ENCODE measurements at places on chromosomes 1 and 21.

DNA sequence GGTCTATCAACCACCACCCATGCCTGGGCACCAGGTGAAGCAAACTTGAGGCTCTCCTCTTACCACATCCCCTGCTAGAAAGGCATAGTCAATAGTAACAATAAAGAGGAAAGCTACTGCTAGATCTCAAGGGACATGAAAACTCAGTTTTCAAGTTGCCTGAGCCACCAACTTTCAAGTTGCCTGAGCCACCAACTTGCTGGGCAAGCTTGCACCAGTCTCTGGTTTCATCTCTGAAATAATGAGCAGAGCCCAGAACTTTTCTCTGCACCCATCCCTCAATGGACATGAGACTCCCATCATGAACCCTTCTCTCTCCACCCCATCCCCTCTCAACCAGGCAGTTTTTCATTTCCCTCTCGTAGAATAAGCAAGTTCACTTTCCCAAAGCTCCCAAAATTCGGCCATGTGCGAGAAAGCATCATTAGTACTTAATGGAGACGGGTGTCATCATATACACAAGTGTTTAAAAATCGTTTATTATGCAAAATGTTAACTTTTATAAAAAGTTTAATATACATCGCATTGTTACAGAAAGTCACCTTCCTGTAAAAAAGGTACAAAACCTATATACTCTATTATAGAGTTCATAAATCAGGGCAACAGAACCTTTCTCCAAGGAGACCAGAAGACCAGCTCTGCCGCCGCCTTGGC is 1.7 kb downstream of the ID3 start:
- no peak for DNase-seq

GRCh38 chr1:67004176-67004575 is 49.8 kb downstream of the SLC35D1 start:
- no peak for DNase-seq

DNA sequence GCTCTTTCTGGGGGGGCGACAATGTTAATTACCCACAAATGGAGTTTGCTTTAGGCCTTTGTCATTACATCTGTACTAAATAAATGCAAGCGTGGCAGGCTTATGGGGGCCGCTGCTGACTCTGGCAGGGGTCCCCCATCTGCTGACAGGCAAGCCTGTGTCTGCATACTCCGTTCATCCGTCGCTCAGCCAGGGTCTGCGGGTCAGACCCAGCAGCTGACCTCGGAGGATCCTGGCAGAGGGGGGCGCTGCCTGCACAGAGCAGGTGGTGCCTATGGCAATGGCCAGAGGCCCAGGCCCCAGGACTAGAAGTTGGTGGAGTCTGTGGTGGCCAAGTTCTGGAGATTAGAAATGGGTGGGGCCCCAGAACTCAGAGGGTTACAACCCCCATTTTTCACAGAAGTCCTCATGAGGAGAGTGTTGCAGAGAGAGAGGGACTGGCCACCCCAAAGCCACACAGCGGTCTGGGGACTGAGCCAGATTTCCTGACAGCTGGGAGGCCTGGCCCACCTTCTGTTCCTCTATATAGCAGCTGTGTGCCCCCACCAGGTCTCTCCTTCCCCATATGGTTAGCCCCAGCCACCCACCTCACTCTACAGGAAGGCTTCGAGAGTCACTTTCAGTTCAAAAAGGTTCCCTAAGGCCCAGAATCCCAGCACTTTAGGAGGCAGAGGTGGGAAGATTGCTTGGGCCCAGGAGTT is 31.0 kb downstream of the TTC39A start:
- no peak for DNase-seq

- no peak for DNase-seq
Observed at GRCh38 chr1:84916897-84917296, 23.9 kb upstream of the LPAR3 start.

DNA sequence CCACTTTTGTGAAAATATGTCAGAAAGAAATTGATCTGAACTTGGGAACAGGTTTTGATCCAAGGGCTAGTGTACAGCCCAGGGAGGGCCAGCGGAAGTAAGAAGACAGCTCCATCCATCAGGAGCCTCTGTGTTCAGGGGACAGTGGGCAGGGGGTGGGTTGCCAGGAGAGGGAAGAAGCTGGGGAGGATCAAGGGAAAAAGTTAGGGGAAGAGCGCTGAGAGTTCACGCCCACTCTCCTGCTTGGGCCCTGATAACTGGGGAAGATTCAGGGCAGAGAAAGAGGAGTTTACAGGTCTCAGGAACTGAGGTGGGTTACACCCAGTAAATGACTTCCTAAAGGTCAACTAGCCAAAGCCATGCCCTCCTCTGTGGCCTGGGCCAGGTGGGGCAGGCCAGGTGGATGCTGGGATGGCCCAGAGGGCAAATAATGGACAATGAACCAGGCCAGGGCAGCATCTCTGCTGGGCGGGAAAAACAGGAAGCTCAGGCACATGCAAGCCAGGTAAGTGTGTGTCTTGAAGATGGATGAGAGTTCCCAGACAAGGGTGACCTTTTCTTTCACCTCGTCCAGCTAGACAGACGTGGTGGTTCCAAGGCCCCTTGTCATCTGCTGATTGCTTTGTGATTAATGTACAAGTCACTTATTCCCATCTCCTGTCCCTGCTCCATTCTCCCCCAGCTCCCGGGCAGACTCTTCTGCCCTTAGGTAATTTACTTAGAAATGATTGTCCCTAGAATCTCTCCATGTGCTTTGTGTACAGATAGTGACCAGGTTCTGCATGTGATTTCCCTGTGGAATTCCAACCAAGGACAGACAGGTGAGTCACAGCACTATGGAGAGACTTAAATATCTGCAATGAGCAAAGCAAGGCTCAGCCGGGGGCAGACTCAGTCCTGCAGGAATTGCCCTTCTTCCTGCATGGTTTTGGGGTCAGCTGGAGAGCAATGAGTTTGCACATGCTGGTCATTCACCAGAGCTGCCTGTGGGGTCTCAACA is 57.0 kb downstream of the MDM4 start:
- DNase-seq = no peak

DNA sequence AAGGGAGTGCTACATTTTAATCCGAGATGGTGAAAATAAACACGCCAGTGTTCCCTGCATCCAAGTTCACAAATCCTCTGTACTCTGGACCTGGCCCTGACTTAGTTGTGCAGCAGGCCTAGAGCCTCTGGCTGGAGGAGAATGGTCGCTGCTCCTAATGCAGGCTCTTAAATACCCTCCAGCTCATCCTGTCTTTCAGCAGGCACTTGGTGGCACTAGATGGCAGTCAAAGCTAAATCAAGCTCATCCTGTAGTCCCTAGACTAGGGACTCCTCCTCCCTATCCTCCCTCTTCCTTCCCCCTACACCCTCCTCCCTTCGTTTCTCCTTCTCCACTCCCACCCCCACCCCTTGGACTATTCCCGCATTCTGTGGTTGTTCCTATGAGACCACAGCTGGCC is 41.6 kb upstream of the MTR start:
- DNase-seq = no peak

DNA sequence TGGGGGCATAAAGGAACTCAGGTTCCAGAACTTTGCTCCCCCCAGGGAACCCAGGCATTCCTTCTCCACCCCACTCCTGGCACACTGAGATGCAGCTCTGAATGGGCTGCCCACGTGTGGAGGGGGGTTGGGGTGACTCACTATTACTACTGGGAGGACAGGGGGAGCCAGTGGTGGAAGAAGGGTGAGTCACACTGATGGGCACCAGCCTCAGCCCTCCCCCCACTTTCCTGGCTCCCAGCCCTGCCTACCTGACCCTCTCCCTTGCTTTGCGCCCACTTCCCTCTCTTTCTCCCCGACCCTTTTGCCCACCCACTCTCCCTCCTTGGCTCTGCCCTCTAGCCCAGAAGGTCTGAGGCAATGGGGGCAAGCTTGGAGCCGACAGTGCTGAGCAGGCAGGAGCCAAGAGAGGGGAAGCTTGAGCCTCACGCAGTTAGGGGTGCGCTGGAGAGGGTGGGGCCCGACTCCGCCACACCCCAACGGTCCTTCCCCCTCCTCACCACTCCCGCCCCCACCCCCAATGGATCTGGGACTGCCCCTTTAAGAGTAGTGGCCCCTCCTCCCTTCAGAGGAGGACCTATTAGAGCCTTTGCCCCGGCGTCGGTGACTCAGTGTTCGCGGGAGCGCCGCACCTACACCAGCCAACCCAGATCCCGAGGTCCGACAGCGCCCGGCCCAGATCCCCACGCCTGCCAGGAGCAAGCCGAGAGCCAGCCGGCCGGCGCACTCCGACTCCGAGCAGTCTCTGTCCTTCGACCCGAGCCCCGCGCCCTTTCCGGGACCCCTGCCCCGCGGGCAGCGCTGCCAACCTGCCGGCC is at the start of gene LMNA:
Gene LMNA, plus strand, starts transcription at position 611 of the 818 bp plus-strand sequence. CDS start 208 bp downstream, outside the sequence.
- DNase-seq = peak; percentile 97

DNA sequence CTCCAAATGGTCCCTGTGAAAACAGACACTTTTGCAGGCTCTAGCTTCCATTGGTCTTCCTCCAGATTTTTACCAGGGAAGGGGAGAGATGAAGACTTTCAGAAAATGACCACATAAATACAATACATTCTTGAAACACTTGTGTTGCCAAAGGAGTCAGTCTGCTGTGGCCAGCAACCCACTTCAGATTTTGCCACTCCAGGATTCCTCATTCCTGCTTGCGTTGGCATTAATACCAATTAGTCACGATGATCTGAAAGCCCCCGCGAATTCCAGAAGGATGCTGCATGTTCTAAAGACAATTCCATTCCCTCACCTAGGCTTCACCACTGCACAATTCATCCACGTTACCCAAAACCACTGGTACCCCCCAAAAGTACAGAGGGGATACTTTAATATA is 7.9 kb upstream of the BACE2 start:
- DNase-seq = no peak

DNA sequence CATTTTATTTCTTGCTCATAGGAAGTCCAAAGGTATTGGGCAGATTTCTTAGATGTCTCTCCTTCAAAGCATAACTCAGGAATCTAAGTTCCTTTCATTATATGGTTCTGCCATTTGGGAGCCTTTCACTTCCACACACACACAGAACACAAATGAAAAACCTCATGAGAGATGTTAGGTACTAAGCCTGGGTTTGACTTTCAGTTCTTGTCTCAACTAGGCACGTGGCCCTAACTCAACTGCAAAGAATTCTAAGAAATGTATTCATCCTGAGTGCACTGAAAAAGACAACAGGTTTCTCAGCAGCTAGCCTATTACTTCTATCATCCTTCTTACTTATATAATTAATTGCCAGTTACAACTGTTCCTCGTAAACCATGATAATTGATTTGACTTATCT is 190.0 kb upstream of the SAMSN1 start:
- DNase-seq = no peak

DNA sequence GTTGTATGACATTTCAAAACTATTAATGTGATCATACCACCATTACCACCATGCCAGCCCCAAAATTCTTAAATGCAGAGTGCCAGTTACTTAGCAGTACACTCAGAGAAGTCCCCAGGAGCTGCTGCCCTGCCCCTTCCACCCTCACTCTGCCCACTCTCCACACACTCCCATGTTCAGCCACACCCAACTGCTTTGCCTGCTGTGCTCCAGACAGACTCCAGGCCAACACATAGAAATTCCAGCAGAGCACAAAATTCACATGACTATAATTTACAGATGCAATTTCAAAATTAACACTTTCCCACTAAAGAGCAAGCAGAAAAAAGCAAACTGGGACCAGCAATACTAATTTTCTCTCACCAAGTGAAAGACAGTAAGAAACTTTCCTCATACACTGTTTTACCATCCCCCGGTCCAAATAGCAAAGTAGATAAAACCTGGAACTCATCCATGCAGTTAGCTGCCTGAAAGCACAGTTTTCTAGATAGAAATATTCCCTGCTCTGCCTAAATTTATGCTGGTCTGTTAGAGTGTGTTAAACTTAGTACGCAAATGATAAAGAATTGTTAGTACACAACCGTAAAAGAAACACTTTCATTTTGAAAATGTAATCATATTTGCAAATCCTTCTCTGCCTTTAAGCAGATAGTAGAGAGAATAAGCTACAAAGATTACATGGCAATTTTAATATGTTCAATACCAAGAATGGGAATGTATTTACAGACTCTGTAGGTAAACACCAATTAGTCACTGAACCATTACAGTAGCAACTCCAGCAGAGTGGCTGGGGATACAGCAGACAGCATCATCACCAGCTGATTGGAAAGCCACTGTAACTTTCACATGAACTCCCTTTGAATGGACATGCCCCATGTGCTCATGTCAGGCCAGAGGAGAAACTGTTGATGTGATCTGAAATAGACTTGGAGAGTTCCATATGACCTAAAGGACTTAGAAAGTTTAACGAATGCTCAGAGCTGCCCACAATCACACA is 176.5 kb downstream of the VAV3 start:
- DNase-seq = no peak

GRCh38 chr1:7886405-7886745 is 33.5 kb upstream of the UTS2 start:
- no peak for DNase-seq

- DNase-seq = no peak
Observed at GRCh38 chr1:234675572-234675971, 65.6 kb upstream of the IRF2BP2 start.

GRCh38 chr1:58841455-58841854 is 57.6 kb upstream of the JUN start:
- no peak for DNase-seq

GRCh38 chr1:172137703-172138454 is 282.6 kb upstream of the C1orf105 start:
- no peak for DNase-seq

DNA sequence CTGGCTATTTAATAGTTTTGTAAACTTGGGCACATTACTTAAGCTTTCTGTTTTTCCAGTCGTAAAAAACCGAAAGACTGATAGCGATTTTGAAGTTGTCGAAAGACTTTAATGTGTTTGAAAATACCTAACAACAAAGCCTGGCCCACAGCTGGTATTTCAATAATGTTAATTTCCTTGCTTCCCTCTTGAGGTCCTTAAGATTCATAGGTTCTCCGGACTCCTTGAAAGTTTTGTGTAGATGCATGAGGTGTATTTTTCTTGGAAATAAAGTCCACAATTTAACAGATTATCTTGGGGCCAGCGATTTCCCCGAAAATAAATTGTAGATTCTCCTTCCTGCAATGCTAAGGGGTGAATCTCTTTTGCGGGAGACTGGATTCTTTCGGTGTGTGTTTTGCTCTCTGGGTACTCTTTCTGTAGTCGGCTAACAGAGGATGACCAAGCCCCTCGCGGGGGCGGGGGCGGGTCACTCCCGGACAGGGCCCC is 735 bp upstream of the YTHDF2 start:
- no peak for DNase-seq

DNA sequence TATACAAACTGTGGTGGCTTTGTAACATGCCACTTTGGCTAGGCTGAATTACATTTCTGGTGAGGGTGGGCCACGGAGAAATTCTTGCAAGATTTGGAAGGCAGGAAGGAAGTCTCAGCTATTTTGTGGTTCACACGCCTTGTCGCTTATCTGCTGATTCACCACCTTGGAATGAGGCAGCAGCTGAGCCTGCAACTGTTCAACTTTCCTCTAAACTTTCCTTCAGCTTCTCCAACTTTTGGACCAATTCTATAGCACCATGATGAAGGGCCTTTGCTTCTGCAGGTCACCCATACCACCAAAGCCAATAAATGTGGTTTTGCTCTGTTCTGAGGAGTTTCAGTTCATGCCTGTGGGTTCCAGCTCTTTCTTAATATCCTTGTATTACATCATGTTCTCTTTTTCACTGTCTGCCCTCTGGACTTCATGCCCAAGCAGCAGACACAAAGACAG is 337.6 kb upstream of the SNX7 start:
- peak; percentile 75 for DNase-seq

- DNase-seq = peak; percentile 59
Observed at GRCh38 chr1:167687919-167688519, 33.8 kb upstream of the MPZL1 start.

GRCh38 chr1:32241001-32241763 is 5.8 kb upstream of the FAM167B start:
- DNase-seq = no peak

GRCh38 chr1:1889090-1889750 is 1.7 kb downstream of the GNB1 start:
- no peak for DNase-seq
